ENCODE measurements at places on chromosomes 2 and 18.

DNA sequence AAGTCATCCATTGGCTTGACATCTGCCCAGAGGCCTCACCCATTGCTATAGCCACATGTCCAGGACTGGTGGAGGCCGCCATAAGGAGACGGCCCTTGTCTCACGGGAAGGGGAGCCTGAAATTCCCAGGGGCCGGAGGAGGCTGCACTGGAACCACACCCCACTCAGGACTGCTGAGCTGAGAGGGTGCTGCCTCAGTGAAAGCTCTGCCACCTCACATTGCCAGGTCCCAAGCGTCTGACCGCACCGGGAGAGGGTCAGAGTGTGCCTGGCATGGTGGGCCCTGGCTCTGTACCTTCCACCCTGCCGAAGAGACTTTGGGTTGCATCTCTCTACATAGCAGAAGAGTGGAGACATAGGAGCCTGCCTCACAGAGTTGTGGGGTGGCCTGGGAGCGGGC is 134.1 kb upstream of the GLI2 start:
- DNase-seq: no peak

DNA sequence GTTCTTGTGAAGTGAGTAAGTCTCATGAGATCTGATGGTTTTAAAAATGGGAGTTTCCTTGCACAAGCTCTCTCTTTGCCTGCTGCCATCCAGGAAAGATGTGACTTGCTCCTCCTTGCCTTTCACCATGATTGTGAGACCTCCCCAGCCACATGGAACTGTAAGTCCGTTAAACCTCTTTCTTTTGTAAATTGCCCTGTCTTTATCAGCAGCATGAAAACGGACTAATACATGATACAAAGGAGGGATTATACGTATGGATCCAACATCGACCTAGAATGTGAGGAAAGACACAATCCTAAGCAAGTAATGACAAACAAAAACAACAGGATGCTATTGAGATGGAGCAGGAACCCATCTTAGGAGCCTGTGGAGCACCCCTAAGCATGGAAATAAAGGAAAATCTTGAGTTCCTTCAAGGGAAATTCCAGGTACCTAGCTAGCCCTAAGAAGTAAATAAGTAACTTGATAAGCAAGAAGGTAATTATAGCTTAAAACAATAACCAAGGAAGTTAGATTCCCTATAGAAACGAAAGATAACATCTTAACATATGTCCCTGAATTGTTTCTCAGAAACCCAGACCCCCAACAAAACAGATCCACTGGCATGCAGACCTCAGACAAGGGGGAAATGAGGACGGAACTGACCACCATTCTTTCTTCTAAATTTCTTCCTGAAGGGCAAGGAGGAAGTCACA is 1.5 kb upstream of the TNFRSF11A start:
- DNase-seq: no peak

DNA sequence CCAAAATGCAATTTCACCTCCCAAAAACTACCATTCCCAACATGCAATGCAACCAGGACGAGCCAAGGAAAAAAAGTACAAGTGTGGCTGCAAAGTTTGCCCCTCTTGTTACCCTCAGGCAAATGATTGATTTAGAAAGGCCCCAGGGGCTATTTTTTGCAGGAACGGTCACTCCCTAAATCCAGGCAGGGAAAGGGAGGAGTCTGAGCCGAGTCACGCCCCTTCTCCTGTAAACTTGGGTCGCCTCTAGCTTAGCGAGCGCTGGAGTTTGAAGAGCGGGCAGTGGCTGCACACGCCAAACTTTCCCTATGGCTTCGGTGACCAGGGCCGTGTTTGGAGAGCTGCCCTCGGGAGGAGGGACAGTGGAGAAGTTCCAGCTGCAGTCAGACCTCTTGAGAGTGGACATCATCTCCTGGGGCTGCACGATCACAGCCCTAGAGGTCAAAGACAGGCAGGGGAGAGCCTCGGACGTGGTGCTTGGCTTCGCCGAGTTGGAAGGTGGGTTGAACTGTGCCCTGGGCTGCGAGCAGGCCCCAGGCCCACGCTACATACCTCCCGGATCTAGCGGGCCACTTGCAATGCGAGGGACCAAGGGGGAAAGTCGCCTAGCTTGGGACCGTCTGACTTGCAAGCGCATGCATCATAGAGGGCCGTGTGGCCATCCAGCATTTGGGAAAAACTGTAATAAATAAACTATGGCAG is at the start of gene GALM:
Gene GALM, plus strand, starts transcription at position 261 of the 702 bp plus-strand sequence. Its CDS starts 48 bp downstream, at position 309.
- DNase-seq: peak; percentile 87

- DNase-seq: no peak
Measured at GRCh38 chr2:15665943-15666460, 74.3 kb downstream of the DDX1 start.

- DNase-seq: no peak
Measured at GRCh38 chr2:96356889-96357288, 21.3 kb downstream of the NCAPH start.

GRCh38 chr2:142914507-142915313 is 37.2 kb downstream of the KYNU start:
- DNase-seq: no peak

- no peak for DNase-seq
Measured at GRCh38 chr18:49013291-49013691, 62.5 kb upstream of the SMAD7 start.

DNA sequence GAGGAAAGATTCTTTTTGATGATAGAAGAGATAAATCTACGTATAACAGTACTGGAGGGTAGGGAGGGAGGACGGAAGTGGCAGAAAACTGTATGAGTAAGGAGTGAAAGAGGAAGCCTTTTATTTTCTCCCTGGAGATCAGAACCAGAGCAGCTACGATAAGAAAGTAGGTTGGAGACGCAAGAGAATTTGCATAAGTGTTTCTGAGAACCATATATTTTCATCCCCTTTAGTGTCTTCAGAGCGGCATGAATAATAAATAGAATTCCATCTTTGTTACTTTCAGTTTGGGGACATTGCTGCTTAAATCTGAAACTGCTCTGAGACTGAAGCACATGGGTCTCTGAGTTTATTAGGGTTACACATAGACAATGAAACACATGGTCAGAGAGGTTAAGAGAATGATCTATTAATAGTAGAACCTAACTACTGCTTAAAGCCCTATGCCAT is 230.2 kb upstream of the TNP1 start:
- DNase-seq: peak; percentile 26

DNA sequence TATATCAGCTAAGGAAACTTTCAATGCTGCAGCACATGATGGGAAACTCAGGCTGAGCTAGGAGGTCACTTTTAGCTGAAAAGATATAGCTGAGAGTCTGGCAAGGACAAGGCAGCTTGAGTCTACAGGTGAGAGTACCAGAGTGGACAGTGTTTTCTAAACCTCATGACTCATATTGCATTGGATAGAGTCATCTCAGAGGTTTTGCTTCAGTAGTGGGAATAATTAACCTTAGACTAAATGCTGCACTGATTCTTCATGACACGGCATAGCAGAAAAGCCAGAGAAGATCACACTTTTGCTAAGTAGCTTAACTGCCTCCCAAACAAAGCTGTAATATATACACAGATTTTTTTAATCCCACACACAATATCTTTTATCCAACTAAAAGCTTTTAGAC is 865.0 kb upstream of the CDH2 start:
- no peak for DNase-seq

- no peak for DNase-seq
Measured at GRCh38 chr18:68467957-68468356, 247.0 kb downstream of the TMX3 start.

DNA sequence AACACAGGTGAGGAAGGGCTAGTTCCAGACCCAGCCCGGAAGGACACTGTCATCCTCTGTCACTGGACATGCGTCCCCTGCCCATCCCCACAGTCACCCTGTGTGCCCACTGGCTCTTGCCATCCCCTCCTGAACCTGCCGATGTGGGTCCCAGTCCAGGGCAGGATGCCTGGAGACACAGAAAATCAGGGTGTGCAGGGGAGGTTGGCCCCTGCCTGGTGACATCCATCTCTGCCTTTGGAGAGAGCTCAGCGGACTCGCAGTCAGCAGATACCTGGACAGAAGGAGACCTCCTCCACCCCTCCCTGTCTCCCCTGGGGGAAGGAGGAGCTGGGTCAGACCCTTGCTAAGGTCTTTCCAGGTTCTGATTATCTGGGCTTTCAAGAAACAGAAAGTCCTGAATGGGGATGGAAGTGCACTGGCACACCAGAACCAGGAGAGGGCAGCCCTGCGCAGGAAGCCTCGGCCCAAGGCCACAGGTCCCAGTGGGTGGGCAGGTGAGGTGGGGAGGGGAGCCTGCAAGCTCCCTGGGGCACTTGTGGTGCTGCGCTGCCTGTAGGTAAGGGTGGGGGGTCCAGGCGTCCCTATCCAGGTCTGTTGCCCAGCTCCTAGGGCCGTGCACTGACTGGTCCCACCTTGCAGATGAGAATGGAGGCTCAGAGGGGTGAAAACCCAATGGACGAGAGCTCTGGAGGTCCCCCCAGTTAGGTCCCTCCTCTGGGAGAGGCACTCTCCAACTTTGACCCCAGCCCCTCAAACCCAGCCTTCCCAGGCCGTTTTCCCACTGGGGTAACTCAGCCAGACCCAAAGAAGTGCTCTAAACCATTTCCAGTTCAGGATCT is 9.7 kb upstream of the OTOS start:
- DNase-seq: peak; percentile 87

DNA sequence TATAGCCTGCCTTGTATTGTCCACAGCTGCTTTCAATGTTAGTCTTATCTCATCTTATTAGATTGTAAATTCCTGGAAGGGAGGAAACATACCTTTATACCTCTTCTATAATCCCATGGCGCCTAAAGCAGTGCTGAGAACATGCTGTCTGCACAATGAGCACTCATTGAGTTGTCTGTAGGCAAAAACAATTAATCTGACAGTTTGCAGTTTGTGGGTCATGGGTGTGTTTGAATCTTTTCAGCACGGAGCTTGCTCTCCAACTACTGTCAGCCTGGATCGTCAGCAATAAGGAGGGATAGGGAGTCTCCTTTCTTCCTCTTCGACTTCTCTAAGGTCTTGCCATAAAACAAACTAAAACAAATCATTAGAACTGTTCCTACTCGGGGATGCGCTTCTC is 26.5 kb upstream of the GREB1L start:
- no peak for DNase-seq

DNA sequence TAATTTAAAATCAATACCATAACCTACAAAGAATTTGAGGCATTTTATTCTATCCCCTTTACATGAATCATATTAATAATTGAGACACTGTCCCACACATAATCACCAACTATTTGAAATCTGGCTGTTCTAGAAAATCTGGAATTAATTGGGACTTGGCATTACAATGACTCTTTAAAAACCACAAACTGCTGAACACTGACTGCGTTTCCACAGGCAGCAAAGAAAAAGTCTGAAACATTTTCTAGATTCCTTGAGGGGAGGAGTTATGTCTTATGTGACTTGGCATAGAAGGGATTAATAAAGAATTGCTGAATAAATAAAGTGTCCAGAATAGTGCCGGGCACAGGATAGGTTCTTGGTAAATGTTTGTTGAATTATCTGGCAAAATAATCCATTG is 61.4 kb downstream of the GPR39 start:
- DNase-seq: peak; percentile 63

GRCh38 chr18:50671376-50671775 is 111.5 kb downstream of the MAPK4 start:
- no peak for DNase-seq

DNA sequence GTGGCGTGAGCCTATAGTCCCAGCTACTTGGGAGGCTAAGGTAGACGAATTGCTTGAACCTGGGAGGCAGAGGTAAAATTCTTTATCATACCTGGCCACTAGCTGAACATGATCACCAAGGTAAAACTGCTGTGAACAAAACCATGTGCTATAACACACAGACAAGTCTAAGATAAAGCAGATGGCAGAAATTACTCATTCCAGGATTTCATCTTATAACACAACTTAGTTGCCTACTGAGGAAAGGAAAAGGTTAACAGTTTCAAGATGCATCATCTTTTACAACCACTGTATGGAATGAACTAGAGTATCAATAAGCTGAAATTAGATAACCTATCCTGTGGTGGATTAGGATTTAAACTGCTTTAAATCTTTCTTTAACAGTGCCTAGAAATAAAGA is 8.3 kb downstream of the ARL5A start:
- DNase-seq: no peak

DNA sequence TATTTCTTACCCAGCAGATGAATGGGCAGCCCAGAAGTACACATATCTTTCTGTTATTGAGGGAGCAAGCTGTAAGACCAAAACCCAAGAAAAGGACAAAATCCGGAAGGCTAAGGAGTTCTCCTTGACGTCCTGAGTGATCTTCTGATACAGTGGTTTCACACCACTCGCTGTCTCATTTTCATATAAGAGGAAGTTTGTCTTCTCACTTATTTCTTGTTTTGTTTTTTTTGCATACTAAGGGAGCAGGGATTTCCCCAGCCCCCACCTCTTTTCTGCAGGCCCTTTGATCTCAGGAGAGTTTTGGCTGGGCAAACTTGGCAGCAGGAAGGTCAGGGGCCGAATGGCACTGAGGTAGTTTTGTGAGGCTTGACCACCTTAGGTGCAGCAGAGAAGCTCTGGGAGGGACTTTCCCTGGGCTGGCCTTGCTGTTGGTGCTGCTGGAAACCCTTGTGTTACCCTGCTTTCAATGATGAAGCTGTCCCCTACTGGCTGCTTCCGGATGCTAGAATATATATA is 13.3 kb downstream of the CHRNA1 start:
- no peak for DNase-seq

DNA sequence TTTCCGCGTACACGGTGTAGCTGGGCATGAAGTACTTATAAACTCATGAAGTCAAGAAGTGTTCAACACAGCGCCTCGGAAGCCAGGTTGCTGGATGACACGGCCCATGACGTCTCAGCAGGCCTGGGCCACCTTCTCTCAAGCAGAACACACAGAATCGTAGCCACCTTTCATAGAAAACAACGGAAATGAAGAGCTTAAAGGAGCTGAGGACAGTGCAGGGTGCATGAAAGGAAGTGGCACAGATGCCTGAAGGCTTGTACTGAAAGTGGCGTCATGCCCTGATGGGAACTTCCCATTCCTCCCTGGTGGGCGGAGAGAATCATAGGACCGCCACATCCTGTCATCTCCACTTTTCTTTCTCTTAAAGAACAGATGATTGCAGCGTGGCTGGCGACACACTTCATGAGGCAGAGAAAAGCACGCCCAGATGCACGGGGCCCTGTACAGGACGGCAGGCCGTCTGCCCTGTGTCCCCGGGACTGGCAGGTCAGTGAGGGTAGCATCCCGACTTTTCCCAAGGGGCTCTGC is 31.1 kb downstream of the HDAC4 start:
- peak; percentile 69 for DNase-seq

DNA sequence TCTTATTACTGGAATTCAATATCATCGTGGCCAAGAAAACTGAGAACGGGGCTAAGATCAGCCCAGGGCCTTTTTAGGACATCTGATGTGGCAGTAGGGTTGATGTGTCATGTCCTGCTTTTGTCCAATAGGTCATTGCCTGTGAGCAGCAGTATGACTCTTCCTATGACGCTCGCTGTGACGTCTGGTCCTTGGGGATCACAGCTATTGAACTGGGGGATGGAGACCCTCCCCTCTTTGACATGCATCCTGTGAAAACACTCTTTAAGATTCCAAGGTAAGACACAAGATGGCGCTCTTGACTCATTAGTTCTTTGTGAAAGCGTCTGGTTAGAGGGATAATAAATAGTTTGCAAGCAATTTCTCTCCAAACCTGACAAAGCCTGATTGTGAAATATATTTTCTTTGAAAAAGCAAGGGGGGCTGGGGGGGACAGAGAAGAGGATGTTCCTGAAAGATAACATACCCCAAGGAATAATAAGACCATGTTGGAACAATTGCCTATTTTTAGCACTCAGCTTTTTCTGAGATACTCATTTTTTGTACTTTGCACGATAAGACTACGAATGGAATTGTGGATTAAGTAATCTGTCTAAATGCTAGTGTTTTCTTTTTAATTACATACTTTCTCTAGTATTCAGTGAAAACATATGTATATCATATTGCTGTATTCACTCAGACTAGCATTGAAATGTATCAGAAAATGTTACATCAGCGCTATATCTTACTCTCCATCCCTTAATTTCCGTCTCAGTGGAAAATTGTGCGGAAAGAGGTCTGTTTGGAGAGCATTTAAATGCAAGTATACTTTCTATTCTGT is 58.1 kb downstream of the MYO3B start:
- peak; percentile 37 for DNase-seq

Measured in GM03348 (cell line).